ENCODE measurements at places on chromosomes 5 and 9.

DNA sequence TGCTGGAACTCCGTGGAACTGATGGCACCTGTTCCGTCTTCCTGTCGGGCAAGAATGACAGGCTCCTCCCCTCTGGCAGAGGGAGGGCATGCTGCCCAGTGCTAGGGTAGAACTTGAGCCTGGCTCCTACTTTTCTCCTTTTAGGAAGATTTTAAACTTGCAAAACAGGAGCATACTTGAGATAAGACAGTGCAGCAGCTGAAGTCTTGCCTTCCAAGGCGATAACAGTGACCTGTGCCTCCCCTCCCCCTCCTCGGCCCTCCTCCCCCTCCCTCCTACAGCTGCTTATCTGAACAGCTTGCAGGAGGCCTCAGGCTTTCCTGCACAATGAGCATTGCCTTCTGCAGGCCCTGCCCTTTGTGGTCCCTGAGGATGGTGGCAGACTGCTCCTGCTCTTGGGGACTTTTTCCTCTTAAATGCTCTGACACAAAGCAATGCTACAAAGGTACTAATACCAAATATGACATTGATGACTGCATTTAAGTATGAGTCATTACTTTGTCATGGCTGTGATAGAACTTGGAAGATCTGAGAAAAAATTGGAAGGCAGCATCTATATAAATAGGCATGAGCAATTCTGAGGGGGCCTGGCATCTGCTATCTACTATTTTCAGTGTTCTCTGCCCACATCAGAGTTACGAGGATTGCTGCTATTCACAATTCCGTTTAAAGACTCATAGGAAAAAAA is 2.0 kb downstream of the GADD45G start:
- DNase-seq = no peak

- DNase-seq = no peak
Measured at GRCh38 chr9:68710111-68710471, 5.1 kb downstream of the PIP5K1B start.

- DNase-seq = no peak
Measured at GRCh38 chr9:38287420-38287985, 105.0 kb upstream of the ALDH1B1 start.

- no peak for DNase-seq
Measured at GRCh38 chr9:21317956-21318923, 13.1 kb upstream of the IFNA5 start.

- DNase-seq = no peak
Measured at GRCh38 chr5:36796155-36796554, 80.4 kb upstream of the NIPBL start.

GRCh38 chr5:157963761-157964160 is 104.8 kb upstream of the CLINT1 start:
- DNase-seq = no peak

- no peak for DNase-seq
Measured at GRCh38 chr5:132807163-132807838, 5.8 kb upstream of the SOWAHA start.

DNA sequence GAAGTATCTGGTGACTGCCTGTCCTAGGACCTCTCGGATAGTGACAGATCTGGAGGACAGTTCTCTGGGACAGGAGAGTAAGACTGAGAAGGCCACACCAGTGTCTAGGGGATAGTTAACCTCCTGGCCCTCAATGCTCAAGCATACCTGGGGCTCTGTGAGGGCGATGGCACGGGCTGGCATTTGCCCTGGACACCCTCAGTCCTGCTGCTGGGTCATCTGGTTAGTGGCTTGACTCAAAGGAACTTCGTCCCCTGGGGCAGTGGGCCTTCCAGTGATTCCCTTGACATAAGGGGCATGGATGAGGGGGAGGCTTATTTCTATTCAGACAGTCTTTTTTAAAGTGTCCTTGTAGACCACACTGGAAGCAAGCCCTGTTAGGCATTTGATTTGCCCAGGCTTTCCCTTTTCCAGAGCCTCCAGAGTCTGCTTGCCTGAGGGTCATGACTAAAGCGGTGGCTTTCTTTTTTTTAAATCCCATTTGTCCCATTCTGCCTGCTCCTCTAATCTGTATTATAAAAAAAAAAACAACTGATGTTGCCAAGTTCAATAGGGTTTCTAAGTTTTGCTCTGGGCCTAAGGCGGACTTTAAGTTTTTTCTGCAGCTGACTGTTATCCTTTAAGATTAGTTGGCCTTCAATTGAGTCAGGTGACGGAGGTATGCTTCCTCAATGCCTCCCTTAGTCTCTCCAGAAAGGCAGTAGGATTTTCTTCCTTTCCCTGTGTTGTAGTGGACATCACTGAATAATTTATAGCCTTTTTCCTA is 2083.5 kb upstream of the C9orf72 start:
- no peak for DNase-seq

DNA sequence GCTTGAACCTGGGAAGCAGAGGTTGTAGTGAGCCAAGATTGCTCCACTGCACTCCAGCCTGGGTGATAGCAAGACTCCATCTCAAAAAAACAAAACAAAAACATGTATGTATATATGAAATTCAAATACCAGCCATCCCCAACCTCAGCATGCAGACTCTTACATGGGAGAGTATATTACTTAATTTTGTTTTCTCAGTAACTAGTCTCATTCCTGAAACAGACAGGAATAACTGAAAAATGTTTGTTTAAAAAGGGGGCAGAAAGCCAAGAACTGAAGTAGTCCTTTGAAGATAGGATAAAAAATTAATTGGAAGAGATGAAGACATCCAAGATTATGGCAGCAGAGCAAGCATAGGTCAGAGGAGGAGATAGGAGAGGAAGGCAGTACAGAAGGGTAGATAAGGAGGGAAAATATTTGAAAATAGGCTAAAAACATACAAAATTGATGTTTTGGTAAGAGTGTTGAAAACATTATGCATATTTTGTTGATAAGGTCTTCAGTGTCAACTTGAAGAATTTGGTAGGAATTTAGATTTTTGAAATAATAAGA is 309.9 kb downstream of the MAT2B start:
- no peak for DNase-seq

DNA sequence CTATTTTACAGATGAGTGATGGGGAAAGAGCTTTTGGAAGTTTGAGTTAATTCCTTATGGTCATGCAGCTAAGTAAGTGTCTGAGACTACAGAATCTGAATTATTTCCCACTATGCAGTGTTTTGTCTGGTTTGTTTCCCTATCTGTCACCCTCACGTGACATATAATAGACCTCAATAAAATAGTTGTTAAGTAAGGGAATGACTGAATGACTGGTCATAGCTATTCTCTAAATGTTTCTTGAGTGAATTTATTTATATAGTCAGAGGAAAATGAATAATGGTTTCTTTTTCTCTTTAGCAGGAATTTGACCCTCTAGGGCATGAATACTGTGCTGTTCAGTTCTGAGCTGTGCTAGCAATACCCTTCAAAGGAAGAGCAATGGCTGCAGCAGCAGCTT is 10.3 kb downstream of the TRIM32 start:
- no peak for DNase-seq

GRCh38 chr5:170143091-170143490 is 37.4 kb downstream of the FOXI1 start:
- no peak for DNase-seq

GRCh38 chr9:137041124-137041523 is 4.9 kb downstream of the NPDC1 start:
- DNase-seq = no peak

GRCh38 chr9:121607434-121608167 is 43.8 kb upstream of the DAB2IP start:
- DNase-seq = no peak

DNA sequence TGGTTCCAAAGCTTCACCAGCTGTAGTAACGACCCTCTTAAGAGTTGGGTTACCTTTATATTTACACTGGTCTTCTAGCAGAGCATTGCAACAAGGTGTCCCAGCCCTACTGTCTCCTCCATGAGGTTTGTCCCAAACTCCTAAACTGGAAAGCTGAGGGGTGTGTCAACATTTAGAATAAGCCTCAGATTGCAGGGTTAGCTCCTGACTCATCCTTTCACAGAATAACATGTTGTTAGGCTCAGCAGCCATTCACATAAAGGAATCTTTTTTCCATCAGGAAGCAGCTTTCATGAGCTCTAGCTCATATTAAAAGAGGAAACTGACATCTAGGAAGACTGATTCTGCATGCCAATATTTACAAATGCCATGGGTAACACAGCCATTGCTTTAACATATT is 238.7 kb downstream of the EFNA5 start:
- DNase-seq = no peak

All from stimulated activated CD8-positive, alpha-beta memory T cell treated with anti-CD3 and anti-CD28 coated beads, Interleukin-4, amount 100 ng/mL, for 4 hours (primary cell).